Stimulated activated naive CD4-positive, alpha-beta T cell treated with Interleukin-2 at 50 U/mL for 16 hours (primary cell): ENCODE measurements at places on chromosomes 1 and 21.

- DNase-seq: no peak
Observed at GRCh38 chr21:26405735-26406361, 167.2 kb downstream of the CYYR1 start.

GRCh38 chr1:117735045-117735992, 129.5 kb downstream of the TENT5C start:
- DNase-seq: peak; percentile 25

DNA sequence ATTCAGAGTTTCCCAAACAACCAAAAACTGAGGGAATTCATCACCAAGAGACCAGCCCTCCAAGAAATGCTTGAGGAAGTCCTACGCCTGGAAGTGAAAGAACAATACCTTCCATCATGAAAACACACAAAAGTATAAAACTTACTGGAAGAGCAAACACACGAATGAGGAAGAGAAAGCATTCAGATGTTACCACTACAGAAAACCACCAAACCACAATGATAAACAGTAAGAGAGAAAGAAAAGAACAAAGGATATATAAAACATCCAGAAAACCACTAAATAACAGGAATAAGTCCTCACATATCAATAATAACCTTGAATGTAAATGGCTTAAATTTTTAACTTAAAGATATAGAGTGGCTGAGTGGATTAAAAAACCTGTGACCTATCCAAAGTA, 58.5 kb upstream of the BCL10 start:
- no peak for DNase-seq

GRCh38 chr1:179142889-179143299, 61.0 kb downstream of the TOR3A start:
- DNase-seq: no peak

DNA sequence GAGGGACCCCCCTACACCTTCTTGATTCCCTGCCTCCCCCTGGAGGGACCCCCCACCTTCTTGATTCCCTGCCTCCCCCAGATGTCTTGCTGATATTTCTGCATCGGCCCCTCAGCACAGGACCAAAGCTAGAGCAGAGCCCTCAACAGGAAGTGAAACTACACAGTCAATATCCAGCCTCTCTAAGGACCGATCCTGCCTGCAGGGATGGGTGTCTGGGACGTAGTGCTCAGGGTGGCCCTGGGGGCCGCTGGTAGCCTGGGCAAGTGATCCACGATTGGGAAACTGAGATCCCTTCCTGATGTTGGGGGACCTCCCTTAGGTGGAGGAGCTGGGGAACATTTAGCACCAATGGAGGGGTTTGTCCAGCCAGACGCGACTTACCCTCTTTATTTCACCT, 3.9 kb upstream of the LEFTY2 start:
- no peak for DNase-seq

DNA sequence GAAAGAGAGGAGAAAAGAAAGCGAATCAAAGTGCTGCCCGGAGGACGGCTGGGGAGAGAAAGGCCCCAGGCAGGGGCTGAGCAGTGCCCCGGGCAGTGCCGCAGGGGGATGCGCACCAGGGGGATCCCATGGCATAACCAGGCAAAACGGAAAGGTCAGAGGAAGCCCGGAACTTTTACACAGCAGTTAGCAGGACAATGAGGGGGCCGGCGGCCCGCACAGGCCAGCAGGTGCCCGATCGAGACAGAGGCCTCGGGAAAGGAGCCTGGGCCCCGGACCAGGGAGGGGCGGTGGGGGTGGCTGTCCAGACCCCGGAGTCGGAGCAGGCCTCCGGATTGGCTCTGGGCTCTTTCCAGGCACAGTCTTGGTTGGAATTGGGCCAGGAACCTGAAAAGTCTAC, 86.8 kb downstream of the CASZ1 start:
- DNase-seq: no peak

DNA sequence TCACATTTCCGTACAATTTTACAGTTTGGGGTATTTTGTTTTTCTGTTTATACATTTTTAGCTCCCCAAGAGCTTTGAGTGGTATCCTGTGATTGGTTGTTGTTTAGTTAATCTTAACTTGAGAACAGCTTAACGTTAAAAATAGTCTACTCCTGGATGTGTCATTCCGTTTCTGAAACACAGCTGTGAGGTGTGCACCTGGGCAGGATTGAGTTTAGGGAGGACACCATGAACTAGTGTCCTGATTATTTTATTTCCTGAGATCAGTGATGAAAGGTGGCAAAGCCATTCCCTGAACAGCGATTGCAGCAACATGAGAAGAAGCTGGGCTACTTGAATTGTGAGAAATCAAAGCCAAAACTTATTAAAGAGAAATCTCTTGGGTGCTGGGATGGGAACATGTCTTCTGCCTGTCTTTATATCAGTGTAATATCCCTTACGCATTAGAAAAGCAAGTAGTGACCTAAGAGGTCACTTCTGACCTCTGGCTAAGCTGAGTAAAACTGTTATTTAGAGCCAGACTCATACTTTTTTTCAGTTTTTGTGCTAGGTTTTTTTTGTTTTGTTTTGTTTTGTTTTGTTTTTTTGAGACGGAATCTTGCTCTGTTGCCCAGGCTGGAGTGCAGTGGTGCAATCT, 43.4 kb downstream of the ZBTB40 start:
- DNase-seq: no peak

- no peak for DNase-seq
Observed at GRCh38 chr1:156684227-156684782, 7.1 kb upstream of the NES start.

DNA sequence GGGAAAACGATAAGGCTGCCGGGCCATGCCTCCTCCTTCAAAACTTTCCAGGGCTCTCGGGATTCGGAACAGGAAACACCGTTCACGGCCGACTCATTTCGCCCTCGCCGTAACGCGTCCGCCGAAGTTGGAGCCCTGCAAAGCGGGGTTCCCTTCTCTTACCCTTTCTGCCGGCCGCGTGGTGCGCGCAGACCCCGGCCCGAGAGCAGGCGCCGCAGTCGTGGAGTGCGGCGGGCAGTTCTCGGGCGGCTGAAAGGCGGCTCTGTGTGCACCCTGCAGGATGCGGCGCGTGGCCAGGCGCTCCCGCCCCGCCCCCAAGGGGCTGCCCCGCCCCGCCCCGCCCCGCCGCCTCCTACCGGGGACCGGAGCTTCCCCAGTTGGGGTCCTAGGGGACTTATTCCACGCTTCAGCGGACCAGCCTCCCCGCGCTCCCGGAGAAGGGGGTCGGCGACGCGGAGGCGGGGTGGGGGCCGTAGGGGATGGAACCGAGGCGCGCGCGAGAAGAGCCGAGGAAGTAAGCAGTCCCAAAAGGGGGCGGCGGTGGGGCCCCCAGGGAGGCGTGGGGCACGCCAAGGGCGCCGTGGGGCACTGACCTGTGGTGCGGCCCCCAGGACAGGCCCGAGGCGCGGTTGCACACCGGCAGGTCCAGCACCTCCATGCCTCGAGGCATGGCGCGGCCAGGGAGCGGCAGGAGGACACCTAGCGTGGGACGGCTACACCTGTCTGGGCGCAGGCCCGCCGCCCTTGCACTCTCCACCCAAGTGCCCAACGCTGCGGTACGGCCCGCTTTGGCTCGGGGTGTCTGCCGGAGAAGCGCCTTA, at the start of gene MCOLN2:
Gene MCOLN2 (minus strand): TSS at position 268 of the 821 bp plus-strand sequence. CDS start 241 bp downstream, at position 27.
- peak; percentile 56 for DNase-seq

GRCh38 chr1:16046842-16047241, 3.3 kb downstream of the CLCNKB start:
- no peak for DNase-seq

DNA sequence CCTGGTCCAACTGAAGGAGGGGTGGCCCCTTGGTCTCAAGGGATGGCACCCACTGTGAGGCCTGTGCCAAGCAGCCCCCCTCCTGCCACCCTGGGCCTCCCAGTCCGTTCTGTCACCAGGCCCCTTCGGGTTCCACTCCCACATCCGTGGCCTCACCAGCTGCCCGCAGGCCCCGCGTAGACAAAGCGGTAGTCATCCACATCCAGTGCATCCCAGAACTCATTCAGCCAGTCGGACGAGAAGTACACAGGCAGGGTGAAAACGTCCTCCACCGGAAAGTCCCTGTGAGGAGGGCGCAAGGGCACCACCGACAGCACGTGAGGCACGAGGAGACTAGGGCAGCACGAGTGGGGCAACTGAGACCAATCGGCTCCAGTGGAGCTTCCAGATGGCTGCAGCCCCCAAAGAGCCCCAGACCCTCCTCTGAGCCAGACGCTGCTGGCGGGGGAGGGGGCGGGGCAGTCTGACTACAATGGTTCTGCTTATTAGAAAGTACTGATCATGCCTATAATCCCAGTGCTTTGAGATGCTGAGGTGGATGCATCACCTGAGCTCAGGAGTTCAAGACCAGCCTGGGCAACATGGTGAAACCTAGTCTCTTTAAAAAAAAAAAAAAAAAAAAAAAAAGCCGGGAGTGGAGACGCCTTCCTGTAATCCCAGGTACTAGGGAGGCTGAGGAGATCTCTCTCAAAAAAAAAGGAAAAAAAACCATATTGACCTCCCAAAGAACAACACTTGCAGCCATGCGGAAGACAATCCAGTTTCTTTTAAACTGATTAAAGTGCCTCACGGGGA, 1.2 kb downstream of the JMJD4 start:
- no peak for DNase-seq
